ENCODE measurements at places on chromosomes 2 and 18.
A peak's percentile ranks its signal among the peaks of the same experiment; 100 is the strongest.

GRCh38 chr2:48948400-48949125, 193.0 kb upstream of the LHCGR start:
- DNase-seq, result no peak

DNA sequence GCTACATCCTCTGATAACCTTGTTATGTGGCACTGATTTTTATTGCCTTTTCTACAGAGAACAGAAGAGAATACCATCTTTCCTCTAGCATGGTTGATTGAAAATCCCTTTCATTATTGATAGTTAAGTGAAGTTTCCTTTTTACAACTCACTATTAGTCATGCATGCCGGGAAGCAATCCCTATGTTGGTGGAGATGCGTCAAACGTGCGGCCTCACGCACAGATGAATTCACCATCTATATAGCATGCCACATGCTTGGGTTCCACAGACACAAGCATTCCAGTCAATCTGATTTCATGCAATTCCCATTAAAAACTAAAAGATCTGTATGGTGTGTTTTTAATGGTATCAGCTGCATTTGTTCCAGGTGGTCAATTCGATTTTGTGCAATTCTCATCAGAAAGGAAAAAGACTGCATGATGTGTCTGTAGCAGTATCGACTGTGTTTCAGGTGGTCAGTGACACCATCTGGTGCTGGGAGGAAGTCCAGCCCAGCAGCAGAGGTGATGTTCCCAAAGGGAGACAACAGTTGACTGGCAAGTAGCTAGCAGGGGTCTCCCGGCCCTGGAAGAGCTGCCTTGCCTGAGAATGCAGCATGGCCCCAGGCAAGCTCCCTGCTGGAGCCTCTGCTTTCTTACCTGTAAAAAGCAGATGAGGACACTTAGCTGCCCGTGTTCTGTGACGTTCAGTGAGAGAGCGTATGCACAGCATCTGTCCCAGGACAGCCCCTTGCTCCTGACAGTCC, 151.3 kb upstream of the NCK2 start:
- no peak for DNase-seq

DNA sequence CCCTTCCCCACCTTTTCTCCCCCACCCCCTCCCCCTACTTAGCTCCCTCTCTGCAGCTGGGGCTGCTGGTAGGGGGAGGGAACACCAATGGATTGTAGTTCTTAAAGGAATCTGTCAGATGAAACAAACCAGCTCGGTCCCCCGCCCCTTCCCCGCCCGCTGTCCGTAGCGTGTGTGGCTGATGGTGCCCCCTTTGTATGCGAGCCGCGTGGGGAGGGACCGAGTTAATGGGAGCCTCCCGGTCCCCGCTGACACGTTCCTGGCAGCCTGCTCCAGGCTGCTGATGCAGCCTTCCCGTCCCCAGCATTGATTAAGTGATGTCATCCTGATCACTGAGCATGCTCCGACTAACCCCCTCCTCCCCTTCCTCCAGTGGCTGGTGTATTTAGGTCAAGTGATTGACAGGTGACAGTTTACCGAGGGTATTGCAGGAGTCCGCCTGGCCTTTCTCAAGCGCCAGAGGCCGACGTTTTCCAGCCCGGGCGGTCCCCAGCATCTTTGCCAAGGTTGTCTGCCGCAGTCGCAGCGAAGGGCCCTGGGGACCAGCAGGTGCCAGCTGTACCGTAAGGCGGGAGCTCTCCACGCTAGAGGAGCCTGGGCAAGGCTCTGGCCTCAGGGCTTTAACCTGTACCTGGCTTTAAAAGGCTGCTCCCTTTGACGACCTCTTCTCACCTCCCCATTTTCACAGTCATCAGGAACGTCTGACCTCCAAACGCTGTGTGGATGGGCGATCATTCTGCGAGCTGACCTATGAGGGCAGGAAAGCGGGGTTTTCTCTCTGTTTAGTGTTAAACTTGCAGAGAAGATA, 1.8 kb downstream of the KIF5C start:
- peak; percentile 24 for DNase-seq

- no peak for DNase-seq
Measured at GRCh38 chr2:223943561-223944008, 1.6 kb downstream of the WDFY1 start.

DNA sequence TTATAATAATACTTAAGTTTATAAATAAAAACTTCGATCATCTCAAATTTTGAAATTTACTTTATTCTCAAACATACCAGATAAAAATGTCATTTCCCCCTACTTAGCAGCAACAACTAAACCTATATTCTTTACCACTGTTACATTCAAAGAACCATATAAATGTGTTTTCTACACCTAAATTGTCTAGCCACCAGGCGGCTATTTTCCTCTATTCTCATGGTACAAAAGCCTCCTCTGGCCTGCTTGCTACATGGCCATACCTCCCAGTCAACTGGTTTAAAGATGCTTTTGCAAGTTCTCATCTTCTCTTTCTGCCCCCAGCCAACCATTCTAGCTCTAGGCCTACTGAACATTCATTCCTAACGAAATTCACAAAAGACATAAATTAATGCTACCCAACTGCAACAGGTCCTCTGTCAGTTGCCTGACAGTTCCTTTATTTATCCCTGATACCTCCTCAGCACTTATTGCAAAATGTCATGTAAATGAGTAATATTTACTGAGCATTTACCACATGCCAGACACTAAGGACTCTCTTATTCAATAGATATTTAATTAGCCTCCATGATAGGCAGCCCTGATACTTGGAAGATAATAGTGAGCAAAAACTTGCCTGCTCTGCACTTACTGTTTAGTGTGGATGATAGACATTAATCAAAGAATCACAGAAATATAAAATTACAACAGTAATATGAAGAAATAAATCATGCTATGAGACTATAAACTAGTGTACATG, 5.0 kb downstream of the C1D start:
- no peak for DNase-seq

DNA sequence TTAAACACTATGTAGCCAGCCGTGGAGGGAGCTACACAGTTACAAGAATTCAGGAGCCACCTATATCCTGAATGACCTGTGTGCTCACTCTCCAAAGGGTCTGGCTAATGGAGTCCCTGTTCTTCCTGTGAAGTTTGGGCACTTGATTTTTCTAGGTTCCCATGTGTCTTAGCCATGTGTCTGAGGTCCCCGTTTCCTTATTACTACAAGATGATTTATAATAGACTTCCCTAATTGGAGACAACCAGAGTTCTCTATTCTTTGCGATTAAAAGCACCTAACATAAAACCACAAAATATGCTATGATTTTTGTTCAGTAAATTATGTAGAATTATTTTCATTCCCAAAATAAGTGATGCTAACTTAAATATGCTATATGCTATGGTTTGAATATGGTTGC, 83.4 kb downstream of the PDK1 start:
- DNase-seq, result no peak

GRCh38 chr18:27769152-27769551, 407.8 kb downstream of the CDH2 start:
- DNase-seq, result no peak

DNA sequence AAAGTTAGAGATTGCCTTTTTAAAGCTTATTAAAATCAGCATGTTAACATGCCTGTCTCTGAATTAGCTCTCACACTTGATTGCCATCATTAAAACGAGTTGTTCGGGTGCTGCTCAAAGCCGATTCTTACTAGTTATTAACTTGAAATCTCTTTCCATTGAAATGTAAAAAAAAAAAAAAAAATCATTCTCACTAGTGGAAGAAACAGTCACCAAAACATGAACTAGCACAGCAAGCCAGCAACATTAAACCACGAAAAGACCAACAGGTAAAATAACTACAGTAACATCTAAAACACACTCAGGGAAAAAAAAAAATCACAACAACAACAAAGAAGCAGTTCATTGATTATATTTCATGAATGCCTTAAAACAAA, 264.5 kb downstream of the MEIS1 start:
- no peak for DNase-seq

GRCh38 chr2:204545861-204546735, 823 bp downstream of the PARD3B start:
- DNase-seq, result no peak

DNA sequence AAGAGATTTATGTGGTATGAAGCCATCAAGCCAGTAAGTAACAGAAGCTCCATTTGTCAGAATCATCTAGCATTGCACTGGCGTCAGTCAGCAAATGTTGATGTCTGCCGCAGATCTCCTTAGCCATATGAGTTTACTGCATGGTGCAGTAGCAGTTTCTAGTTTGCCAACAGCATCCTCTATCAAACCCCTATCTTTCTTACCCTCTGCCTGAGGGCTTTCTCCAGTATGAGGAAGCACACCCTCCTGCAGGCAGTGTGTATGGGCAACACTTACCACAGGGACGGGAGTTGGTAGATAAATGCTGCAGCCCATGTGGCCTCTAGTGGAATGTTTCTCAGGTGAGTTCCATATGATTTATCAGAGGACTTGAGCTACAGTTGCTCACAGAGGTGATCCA, 63.7 kb downstream of the EFEMP1 start:
- no peak for DNase-seq

DNA sequence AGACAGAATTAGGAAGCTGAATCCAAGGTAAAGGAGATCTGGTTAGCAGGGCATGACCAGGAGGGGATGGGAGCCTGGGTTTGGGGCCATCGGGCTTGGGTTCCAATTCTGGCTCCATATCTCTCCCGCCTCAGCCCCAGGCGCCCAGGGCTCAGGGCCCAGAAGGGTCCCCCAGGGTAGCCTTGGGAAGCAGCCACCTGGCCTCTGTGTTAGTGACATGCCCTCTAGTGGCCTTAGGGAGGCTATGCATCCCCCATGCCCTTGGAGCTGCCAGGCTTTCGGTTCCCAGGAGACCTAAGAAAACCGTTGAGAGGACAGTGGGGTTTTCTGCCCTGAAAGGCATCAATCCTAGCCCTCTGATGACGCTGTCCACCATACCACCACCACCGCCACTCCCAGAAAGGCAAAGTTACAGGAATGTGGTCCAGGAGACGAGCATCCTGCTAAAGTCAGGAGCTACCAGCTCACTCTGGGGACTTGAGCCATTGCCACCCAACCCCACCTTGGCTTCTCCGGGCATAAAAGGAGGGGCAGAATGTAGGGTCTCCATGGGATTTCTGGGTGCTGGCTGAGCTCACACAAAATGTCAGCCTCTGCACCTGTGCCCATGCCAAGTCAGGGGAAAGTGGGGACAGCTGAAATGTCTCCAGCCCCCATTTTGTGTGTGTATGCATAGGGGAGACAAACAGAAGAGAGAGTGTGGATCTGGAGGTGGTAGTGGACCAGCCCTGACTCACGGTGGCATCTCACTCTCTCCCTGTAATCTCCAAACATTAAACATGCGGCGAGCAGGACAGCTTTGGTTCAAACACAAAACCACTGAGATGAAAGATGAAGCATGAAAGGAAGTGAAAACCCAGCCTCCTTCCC, 56.5 kb downstream of the EMX1 start:
- peak; percentile 33 for DNase-seq

DNA sequence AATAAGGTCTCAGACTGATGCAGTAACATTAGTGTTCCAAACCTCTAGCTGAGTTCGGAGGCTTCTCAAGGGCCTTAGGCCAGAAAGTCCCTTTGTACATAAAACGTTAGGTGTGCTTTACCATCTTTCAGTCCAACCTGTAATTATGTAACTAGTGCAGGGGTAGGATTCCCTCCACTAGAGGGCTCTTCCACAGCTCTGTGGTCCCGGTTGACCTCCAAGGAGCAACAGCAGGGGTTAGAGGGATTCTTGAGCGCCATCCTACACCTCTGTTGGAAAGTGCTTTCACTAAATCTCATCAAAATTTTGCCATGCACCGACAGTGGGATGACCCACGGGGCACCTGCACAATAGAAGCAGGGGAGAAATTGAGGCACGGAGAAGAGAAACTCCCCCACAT, 155.8 kb upstream of the LRP1B start:
- no peak for DNase-seq

GRCh38 chr2:197208841-197209240, 101.7 kb downstream of the ANKRD44 start:
- DNase-seq, result no peak

DNA sequence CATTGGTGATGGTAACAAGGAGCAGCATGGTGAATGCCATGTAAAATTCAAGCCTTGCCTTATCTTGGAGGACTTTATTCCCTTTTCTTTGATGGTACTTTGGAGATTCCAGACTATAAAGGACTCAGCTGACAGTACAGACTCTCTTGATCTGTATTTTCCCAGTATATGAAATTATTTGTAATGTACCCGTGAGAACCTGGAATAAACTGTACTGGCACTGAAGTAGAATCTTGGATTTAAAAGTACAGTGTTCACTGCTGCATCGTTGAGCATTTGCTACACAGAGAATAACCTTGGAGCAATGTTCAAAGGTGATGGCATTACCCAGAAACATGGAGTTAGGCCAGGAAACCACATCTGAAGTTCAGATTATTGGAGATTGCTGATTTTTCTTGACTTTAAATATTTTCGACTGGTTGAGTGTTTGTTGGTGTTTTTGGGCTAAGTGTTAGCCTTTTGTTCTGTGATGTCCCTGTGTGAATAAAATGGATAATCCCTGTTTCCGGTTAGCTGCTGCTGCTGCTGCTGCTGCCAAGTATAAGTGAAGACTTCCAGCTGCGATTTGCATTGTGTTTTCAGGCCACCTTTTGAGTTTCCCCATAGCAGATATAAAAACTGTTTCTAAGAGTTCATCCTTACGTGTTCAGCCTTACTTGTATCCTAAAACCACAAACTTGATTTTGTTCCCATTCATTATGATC, 122.0 kb downstream of the SPTBN1 start:
- no peak for DNase-seq

DNA sequence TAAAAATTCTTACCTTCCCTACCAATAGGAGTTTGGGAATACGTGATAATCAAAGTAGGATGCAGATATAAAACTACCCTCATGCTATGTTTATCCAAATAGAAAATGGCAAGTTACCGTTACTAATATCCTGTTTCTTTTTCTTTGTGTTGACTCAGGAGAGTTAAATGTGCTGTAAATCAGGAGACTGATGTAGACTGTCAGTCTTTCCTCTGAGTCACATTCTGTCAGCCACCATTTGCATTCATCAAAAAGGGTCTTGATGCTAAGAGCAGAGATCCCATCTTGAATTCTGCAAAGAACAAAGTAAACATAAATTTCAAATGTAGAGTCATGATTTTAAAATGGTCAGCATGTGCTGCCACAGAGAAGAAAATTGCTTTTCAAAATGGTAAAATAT, 712.8 kb downstream of the SOCS6 start:
- DNase-seq, result no peak

DNA sequence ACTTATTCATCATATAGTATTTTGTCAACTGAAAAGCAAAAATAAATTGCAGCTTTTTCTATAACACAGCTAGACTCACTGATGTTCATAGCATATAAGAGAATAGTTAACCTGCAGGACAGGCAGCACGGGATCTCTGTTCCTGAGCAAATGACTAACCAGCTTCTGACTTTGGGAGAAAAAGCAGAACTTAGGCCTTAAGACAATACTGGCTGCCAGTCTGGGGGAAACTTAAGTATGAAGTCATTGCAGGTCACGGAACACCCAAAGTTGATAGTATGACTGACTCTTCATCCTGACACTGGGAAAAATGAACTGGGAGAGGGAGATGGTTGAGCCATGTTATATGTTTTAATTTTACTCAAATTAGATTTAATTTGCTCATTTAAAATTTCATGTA, 113.0 kb downstream of the DPP4 start:
- no peak for DNase-seq
